Temporal lobe (tissue), 4 donors: ENCODE measurements at places on chromosomes 5 and 9. TPM values are rescaled to one million over a fixed set of nuclear protein-coding genes. Genes with fewer than 3 reads are reported as not detected.

The LVRN gene
- 1.5 TPM for total RNA-seq

The RASGRF2 gene
- total RNA-seq: 7.9 TPM

The RFX3 gene
- 83.3 TPM for total RNA-seq

The SHROOM1 gene
- 2.2 TPM for total RNA-seq

The LMBRD2 gene
- 56.8 TPM for total RNA-seq

The IFNK gene
- total RNA-seq: not detected

The MEGF10 gene
- total RNA-seq: 19.7 TPM

The SNAPC4 gene
- 9.8 TPM for total RNA-seq

The PITX1 gene
- total RNA-seq: 0.25 TPM

The OGN gene
- total RNA-seq: 22.9 TPM

The RNF145 gene
- total RNA-seq: 105 TPM

The C5orf52 gene
- not detected for total RNA-seq

The CER1 gene
- total RNA-seq: not detected

The LHX3 gene
- under 0.01 TPM for total RNA-seq

The UBQLN1 gene
- 185 TPM for total RNA-seq

The INSL4 gene
- not detected for total RNA-seq

The PCDHB2 gene
- 9.3 TPM for total RNA-seq

The SPATA31D3 gene
- not detected for total RNA-seq
